ENCODE measurements at places on chromosomes 3 and 15.

GRCh38 chr3:10772271-10773161 is 43.5 kb upstream of the SLC6A11 start:
- peak; percentile 29 for DNase-seq

GRCh38 chr15:96448923-96449322 is 118.4 kb downstream of the NR2F2 start:
- DNase-seq, result no peak

- no peak for DNase-seq
These were observed 19.9 kb downstream of the SMAD3 start for GRCh38 chr15:67085237-67085817.

DNA sequence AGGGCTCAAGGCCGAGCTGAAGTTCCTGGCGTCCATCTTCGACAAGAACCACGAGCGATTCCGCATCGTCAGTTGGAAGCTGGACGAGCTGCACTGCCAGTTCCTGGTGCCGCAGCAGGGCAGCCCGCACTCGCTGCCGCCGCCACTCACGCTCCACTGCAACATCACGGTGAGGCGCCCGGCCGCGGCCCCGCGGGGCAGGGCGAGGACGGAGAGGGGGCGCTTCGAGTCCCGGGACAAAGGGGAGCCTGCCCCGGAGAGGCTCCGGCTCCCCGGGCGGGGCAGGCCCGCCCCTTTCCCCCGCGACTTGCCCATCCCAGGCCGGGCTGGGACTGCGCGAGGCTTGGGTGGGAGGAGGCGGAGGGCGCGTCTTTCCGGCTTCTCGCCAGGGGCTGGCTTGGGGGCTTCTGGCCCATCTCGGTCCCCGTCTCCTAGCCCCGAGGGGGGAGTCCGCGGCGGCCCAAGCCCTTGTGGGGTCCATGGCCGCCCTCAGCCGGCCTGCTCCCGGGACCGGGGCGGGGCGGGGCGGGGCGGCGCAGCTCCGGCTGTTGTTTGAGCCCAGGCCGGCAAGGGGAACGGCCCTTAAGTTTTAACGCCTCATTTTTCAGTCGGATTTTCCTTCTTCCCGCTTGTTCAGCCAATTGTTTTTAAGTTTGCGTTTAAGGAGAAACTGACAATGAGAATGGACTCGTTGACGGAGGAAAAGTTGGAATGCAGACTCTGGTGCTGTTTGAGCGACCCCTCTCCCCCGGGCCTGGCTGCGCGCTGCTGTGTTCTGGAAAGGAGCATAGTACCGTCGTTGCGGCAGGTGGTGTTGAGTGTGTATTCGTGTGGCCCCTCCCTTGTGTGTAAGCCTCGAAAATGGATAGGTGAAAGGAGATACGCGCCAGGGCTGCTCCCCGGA is 683 bp downstream of the UBE2Q2 start:
- DNase-seq, result peak; percentile 84

- DNase-seq, result no peak
These were observed 74.5 kb downstream of the BFSP2 start for GRCh38 chr3:133474251-133474801.

DNA sequence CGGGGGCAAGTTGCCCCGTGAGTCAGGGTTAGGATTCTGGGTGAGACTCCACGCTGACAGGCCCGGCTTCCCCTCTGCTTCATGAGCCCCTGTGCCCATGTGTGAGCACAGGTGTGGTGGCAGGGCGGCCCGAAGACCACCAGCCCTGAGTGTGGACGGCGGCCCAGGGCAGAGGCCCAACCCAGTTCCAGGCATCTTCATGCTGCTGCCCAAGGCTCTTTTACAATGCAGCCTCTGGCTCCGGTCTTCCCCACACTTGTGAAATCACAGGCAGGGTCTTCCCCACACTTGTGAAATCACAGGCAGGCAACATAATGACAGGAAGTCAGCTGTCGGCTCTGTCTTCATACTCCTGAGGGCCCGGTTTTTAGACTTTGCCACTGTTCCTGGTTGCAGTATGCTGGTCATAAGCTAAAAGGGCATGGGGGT is 78.8 kb downstream of the AAGAB start:
- DNase-seq, result no peak

- DNase-seq, result no peak
These were observed 47.0 kb downstream of the SUSD5 start for GRCh38 chr3:33171580-33171979.

- DNase-seq, result no peak
These were observed 8.0 kb downstream of the MUC13 start for GRCh38 chr3:124926426-124927101.

DNA sequence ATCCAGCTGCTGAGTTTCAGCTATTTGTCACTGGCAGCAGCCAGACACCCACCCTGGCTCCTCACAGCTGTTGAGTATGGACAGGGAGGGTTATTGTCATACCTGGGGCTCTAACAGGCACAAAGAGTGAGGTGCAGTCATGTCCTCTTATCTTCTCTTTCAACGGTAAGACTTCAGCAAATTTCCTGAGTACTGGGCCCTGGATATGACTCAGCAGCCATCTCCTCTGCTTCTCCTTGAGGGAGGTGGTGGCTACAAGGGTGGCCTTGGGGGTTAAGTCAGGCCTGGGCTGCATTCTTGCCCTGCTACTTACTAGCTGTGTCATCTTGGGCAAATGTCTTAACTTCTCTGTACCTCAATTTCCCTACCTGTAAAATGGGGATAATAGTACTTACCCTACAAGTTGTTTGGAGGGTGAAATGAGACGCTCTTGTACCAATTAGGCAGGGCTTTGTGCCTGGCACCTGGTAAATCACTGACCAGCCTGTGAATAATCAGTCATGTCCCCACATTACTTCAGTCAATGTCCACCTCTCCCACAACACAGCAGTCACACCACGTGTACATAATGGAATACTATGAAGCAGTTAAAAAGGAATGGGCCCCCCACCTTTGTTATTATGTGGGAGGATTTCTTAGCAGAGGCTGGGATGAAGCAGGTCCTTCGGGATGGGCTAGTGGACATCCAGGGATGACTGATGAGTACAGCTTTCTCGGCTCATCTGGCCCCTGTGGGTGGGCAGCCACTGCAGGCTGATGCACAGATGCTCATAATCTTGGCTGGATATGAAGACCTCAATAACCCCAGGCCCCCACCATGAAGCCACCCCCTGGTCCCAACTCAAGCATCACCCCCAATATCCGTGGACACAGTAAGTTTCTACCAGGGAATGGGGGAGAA is 528.8 kb downstream of the SHQ1 start:
- peak; percentile 86 for DNase-seq

GRCh38 chr3:46960081-46960701 is 16.4 kb downstream of the CCDC12 start:
- DNase-seq, result no peak

DNA sequence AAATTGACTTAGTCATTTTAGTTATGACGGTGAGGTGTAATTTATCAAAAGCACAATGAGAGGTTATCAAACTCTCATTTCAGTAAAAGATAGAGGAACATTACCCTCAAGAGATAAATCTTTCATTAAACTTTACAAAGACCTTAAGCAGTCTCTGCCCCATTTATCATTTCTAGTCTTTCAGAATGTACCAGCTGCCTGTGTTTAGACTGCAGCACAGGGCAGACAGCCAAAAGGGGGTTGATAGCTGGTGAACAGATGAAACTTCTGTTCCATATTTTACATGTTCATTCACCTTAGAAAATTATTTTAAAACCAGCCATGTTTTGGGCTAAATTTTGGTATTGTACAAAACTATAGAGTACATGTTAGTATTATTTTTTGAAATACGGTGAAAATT is 514.6 kb upstream of the CNTN3 start:
- DNase-seq, result no peak

DNA sequence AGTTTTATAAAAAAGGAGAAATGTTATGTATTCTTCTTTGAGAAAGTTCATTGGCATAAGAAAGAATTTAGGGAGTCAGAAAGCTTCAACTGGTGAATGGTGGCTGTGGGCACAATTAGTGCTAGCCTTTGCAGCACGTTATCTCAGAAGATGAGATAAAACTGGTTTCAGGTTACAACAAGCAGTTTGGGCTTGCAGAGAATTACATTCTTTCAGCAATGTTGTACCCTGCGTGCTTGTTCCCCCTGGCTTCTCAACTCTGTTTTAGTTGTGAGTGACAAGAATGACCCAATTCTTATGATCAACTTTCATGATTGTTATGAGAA is 31.6 kb upstream of the ACP3 start:
- no peak for DNase-seq

DNA sequence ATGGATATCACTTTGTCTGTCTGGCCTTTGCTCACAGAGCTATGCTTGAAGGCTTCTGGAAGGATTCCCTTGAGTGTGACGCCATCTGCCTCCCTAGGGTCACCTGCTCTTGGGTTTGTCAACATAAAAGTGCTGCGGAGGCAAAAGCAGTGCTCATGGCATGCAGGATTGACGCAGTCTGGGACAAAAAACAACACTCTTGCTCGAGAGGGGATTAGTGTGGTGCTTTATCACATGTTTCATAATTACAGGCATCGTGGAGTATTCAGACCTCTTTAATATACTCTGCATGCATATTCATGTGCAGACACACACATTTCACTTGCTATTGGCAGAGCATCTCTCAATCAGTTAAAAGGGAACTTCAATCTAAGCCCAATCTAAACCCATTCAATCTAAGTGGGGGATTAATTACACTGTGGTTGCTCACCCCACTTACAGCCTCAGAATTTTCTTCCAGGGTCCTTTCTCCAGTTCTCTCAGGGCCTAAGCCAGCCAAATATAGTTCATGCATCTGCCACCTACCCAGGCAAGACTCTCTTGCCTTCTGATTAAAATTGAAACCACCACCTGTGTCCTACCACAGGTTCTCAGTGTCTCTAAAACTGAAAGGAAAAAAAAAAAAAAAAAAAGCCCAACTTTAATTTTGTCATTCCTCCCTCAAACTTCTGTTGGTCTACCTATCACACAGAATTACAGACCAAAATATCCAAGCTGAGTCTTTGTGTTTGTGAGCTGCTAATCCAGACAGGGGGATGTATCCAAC is 75.6 kb downstream of the BFSP2 start:
- no peak for DNase-seq

GRCh38 chr3:115623044-115623868 is at the start of gene GAP43:
Gene GAP43, plus strand, starts transcription at chr3:115623510. Its CDS starts 180 bp downstream, at chr3:115623690.
- DNase-seq, result no peak

DNA sequence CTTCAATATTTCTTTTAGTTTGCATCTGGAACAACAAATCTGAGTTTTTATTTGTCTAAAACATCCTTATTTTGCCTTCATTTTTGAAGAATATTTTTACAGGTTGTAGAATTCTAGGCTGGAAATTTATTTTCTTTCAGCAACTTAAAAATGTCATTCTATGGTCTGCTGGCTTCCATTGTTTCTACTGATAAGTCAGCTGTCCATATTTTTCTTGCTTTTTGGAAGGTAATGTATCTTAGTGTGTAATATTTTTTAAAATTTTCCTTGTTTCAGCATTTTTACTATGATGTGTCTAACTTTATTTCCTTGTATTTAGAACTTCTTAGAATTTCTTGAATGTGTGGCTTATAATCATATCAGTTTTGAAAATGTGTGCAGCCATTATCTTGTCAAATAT is 37.0 kb downstream of the SEMA6D start:
- no peak for DNase-seq

DNA sequence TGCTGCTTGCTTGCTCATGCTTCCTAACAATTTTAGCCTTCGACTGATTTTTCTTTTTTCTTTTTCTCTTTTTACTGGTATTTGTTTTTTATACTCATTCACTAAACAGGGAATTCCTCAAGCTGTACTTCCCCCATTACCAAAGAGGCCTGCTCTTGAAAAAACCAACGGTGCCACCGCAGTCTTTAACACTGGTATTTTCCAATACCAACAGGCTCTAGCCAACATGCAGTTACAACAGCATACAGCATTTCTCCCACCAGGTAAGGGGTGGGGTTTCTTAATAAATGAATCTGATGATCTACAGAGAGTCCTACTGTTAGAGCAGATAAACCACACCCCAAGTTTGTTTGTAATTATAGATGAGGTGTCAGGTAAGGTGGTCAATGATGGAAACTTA is 178.8 kb downstream of the MBNL1 start:
- DNase-seq, result no peak

DNA sequence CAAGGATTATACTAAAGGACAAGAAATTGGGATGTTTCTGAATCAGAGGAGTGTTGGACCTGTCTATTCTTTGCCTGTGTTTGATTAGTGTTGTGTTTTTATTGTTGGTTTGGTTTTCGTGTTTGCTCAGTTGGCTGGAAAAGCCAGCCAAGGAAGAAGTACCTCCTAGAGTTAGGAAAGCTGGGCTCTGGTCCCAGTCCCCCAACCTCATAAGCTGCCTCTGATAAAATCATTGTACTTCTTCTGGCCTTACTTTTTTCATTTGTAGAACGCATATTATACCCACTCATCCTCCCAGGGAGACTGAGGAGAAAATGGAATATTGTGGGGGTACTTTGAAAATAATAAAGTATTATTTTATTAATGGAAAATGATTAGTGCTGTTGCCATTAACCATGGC is 177.4 kb upstream of the TRIM42 start:
- no peak for DNase-seq

- DNase-seq, result no peak
These were observed 210.3 kb downstream of the OPA1 start for GRCh38 chr3:193803288-193803687.

DNA sequence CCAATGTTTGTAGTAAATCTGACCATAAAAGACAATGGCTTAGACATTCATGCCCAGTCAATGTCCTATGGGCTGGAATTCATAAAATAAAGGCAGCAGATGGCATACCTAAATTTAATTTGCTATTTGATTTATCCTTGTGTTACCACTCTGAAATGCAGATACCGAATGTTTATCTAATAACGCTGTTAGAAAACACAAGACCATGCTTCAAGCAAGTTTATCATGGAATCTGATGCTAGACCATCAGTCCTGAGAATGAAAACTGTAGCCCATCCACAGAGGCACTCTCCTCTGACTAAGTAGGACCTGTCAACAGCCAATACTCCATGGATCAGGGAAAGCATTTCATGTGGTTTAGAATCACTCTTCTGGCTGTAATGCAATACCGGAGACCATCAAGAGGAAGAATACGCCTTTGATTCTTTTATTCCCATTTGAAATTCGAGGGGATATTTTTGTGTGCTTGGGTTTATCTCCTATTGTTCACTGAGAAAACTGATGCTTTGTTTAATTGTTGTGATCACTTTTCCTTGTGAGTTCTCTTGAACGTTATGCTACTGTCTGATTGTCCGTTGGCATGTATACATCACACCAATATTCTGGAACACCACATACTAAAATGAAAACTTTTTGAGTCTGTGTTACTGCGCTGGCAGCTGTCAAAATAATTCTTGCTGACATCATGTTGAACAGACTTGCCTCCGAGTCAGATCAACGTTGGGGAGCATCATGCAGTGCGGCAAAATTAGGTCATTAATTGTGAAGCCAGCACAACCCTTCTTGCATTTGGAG is 12.1 kb upstream of the CPB1 start:
- DNase-seq, result no peak

DNA sequence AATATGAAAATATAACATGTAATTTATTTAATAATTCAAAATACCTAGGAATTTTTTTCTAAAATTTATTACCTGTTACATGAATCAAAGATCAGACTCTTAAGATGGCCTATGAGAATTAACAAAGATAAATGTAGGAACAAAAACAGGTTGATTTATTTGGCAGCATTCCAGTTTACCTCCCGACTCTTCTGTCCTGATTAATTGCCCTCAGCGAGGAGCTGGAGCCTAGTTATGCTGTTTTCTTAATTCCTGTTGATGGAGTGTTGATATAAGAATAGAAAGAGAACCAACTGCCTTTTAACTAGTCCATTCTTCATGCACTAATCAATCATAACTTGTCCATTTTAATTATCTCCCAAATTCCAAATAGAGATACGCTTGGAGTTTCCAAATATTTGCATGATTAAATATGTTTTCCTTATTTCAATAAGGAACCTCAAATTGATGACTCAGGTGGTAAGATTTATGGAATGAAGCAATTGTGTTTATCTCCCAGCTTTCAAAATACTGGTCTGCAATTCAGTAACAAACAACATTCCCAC is 10.6 kb upstream of the CPB1 start:
- DNase-seq, result no peak

GRCh38 chr15:79004336-79004735 is 59.5 kb upstream of the CTSH start:
- DNase-seq, result peak; percentile 27

Data from K562 (cell line).